Uterus (tissue), 4 donors: ENCODE measurements at places on chromosomes 2 and 18. TPM values are rescaled to one million over a fixed set of nuclear protein-coding genes. Genes with fewer than 3 reads are reported as not detected.

DNA sequence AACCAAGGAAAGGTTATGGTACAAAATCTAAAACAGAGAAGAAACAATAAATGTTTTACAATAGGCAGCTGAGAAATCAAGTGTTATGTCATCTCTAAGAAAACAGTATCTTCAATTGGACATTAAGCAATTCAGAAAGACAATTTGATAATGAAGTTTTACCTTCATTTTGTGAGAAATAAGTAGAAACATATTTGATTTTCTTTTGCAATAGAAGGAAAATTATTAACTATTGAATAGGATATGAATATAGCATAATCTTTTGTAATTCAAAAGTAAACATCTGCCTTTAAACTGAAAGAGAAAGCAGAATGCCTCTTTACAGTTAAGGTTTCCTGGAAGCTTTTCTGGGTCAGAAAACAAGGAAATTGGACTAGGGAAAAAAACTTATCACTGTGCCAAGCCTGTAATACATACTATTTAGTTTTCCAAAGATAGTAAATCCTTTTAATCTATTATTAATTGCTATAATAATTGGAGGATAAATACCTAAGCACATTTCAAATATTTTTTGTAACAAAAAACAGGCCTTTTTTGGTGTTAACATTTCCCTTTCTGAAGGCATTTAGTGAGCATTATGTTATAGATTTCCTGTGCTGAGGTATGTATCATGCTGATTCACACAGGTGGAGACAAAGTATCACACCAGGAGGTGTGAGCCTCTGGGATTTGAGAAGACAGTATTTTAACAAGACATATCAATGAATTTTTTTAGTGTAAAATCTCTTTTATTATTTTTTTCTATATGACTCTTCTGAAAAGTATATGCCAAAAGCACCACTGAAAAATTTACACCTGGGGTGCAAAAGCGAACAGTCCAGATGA lies 947.0 kb upstream of the CDH2 start:
- DNase-seq = no peak

DNA sequence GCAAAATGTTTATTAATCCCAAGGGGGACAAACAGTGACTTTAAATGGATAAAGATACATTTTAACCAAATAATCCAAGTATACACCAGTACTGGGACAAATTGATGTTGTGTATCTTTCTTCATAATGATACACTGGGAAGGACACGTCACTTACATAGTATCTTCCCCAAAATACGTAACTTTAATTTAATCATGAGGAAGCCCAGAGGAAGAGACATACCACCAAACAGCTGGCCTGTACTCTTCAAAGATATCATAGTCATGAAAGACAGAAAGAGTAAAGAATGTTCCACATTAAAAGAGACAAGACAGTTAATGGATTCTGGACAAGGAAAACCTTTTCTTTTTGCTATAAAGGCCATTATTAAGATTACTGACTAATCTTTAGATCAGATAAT lies 37.1 kb downstream of the AGFG1 start:
- DNase-seq = no peak

DNA sequence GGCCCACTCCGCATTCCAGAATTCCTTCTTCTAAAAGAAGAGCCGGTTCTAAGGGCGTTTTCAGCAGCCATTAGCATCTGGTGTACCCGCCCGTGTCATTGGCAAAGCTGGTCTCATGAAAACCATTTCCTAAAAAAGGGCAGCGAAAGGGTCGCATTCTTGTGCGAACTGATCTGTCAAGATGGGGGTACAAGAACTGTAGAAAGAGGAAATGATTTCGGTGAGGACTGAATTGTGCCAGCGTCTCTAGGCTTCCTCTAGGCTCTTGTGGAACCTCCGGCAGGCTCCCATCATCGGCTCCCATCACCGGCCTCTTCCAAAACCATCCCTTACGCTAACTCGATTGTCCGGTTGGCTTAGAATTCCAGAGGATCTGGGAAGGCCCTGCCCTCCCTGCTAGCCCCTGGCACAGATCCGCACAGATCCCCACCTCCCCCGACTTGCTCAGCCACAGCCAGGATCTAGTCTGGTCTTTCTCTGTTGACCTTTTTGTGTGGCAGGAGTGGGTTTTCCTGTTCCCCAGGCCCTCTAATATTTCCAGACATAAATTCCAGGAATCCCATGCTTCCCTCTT lies 1.3 kb downstream of the RAB31 start:
- peak; percentile 58 for DNase-seq

Gene ASPRV1
- total RNA-seq = 4.4 TPM

GRCh38 chr2:172484253-172484652 lies 56.9 kb downstream of the ITGA6 start:
- DNase-seq = no peak

Gene SLC4A3
- total RNA-seq = 2.3 TPM

GRCh38 chr2:85852152-85852840 lies 36.5 kb downstream of the ST3GAL5 start:
- no peak for DNase-seq
